ENCODE measurements at places on chromosomes 6 and 20.
A peak's percentile ranks its signal among the peaks of the same experiment; 100 is the strongest.

- no peak for DNase-seq
These were observed 8.0 kb upstream of the SUMO4 start for GRCh38 chr6:149392093-149392492.

DNA sequence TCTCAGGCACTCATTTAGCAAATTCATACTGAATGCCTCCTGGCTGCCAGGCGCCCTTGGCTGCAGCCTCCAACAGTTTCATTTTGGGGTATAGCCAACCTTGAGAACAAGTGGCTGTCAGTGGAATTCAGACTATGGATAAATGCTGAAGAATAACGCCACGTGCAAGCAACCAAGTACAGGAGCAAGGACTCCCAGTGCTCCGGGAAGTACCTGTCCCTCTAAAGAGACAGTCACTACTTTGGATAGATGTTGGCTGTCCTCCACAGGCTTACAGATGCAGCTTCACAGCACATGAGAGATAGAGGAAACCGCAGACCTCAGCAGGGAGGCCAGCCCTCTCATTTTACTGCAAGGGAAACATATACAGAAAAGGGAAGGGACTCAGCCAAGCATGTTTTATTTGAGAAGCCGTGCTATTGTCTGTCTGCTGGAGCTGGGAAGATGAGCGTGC lies 658.2 kb downstream of the PTPRT start:
- DNase-seq: no peak

- DNase-seq: no peak
These were observed 184.3 kb upstream of the SNX9 start for GRCh38 chr6:157638779-157639178.

DNA sequence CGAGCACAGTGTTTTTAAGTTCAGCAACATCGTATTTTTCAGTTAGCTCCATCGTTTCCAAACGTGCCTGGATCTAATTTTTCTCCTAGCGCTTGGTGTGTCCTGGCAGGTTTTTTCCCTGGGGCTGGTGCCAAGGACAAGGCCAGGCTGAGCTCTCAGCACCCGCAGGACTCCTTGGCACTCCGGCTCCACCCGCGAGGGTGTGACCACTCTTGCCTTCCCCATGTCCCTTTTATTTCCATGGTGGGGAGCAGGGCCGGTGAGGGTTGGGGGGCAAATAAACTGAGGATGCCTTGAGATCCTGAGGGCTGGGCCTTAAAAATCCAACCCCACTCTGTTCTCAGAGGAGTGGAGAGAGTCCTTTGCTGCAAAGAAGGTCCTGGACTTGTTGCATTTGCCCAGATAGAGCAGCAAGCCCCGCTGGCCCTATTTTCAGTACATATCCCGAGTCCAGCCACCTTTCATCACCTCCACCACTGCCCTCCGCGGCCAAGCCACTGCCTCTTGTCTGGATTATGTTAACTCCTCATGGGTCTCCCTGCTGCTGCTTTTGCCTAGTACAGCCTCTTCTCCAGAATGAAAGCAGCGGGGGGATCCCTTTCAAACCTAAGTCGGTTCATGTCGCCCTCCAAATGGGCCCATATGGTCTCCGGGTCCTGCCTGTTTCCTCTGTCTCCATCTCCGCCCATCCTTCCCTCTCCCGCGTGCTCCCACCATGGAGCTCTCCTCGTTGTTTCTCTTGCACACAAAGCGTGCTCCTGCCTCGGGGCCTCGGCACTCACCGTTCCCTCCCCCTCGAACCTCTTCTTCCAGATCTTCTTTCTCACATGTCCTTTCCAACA lies 4.5 kb upstream of the RAB44 start:
- DNase-seq: no peak

GRCh38 chr6:1215023-1215422 lies 96.9 kb upstream of the FOXQ1 start:
- no peak for DNase-seq

- peak; percentile 14 for DNase-seq
These were observed 148.8 kb downstream of the RPS12 start for GRCh38 chr6:132962936-132963868.

DNA sequence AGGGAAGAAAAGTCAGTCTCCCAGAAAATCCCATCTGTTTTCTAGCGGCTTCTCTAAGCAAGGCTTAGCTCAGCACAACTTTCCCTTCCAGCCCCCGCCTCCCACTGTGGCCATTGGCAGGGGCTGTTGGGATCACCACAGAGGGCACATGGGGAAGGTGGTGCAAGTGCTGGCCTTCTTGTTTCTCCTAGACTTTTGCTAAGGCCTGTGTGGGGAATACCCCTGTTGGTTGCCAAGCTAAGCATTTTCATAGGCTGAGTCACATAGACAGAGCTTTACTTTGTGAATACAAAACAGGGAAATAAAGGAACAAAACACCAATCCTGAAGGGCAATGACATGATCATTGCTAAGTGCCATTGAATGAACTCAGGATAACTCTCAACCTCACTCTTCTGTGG lies 32.4 kb upstream of the TIAM2 start:
- DNase-seq: peak; percentile 90

GRCh38 chr20:6940048-6940447 lies 172.6 kb downstream of the BMP2 start:
- no peak for DNase-seq

DNA sequence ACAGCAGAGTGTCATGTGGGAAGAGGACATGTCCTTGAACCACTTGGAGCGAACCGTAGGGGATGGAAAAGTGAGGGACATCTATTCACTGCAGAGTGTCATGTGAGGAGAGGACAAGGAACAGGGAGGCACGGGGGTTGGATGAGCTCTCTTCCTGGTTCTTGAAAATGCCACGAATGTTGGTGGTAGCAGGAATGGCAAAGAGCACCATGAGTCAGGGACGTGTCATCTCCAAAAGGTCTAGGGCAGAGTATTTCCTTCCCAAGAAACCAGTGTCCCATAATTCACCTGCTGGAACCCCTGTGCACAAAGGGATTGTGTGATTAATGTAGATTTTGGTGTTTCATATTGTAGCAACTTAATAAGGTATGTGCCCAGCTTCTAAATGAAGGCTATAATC lies 136.8 kb downstream of the BFSP1 start:
- no peak for DNase-seq

- DNase-seq: peak; percentile 29
These were observed 868.6 kb upstream of the GJE1 start for GRCh38 chr6:141264101-141264500.

DNA sequence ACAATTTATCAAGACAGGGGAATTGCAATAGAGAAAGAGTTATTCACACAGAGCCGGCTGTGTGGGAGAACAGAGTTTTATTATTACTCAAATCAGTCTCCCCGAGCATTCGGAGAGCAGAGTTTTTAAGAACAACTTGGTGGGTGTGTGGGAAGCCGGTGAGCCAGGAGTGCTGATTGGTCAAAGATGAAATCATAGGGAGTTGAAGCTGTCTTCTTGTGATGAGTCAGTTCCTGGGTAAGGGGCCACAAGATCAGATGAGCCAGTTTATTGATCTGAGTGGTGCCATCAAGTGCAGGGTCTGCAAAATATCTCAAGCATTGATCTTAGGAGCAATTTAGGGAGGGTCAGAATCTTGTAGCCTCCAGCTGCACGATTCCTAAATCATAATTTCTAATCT lies 50.0 kb upstream of the ECI2 start:
- DNase-seq: no peak

GRCh38 chr20:36399147-36399968 lies 93.2 kb downstream of the DLGAP4 start:
- DNase-seq: no peak

DNA sequence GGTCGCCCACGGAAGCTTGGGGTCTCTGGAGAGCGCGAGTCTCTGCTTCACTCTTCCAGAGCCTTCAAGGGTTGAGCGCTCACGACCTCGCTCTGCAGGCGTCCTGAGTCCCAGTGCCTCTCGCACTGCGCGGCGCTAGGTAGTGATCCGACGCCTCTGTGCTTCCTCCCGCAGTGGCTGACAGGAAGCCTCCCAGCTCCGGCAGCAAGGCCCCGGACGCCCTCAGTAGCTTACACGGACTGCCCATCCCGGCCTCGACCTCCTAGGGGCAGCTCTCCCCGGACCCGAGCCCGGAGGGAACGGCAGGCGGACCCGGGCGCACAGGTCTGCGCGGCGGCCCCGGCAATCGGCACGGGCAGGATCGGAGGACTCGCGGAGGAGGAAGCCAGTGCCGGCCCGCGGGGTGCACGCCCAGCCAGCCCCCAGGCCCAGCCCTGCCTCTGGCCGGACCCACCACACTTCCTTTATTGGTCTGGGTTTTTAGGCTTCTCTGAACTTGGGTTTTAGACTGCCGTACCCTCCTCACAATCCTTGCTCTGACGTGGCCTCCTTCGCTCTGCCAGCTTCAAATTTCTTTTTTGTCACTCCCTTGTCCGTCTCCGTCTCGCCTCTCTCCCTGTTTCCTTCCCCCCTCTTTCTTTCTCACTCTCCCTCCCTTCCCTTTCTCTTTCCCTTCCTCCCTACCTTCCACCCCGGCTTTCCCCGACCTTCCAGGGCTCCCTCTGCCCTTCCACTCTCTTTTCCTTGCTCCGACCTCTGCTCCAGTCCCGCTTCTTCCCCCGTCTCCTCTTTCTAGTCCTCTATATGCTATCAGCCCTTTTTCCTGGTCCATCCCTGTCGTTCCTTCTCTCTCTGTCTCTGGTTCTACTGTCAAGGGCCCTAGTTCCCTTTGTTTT lies 9.1 kb downstream of the PAX1 start:
- no peak for DNase-seq

DNA sequence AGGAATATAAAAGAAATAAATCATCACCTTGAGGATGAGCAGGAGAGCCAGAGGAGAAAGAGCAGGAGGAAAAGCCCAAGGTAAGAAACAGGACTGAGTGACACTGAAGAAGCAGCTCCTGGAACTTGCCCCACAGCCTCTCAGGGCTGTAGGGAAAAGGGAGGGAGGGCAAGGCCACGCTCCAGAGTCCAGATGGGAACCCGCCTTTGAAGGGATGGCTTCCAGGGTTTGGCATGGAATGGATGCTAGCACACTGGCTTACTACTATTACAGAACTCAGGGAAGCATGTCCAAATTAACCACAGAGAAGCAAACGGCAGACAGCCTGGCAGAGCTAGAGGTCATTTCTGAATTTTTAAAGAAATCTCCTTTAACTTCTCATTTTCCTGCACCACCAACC lies 26.8 kb downstream of the RALGAPA2 start:
- no peak for DNase-seq

DNA sequence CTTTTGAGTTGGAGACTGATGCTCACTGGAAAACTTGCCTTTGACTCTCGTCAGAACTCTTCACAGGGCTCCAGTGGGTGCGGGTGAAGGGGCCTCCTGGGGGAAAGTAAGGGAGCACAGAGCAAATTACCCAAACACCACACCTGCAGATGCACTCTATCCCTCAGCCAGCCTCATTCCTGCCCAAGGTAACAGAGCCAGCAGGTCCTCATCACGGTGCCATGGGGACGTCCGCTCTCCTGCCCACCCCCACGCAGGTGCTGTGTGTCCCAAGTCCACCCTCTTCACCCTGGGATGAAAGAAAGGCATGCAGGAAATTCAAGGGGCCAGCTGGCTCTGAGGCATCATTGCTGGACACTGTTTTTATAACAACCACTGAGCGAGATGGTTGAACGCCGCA lies 269.0 kb downstream of the SMOC2 start:
- DNase-seq: no peak

DNA sequence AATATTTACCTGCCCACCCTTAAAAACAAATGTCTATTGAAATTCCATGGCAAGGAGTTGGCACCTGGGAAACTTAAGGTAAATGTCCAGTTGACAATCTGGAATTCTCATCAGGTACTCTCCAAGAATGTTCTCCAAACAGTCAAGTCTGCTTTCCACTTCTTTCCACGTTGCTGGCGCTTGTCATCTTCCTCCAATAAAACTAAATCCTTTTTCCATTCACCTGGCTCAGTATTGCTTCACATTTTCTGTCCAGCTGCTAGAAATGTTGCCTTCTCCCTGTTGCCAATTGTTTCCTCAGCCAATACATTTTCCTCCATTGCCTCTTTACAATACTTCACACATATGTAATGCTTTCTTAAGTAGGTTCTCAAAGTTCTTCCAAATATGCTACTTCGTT lies 1288.1 kb upstream of the MAP3K7 start:
- DNase-seq: no peak

DNA sequence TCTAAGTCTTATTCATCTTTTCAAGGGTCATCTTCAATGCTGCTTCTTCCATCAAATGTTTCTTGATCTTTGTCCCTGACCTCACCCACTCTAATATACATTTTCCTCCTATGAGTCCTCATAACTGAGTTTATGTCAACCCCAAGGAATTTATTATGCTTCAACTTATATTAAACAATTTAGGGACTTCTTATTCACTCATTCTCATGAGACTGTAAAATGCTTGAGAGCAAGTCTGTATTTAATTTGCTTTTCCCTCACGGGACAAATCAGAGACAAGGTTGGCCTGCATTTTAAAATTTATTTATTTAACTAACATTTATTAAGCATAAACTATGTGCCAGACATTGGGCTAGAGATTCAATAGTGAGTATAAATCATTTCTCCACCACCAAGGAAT lies 312.0 kb upstream of the NT5E start:
- DNase-seq: no peak

GRCh38 chr6:119575721-119576120 lies 226.2 kb upstream of the MAN1A1 start:
- peak; percentile 54 for DNase-seq

DNA sequence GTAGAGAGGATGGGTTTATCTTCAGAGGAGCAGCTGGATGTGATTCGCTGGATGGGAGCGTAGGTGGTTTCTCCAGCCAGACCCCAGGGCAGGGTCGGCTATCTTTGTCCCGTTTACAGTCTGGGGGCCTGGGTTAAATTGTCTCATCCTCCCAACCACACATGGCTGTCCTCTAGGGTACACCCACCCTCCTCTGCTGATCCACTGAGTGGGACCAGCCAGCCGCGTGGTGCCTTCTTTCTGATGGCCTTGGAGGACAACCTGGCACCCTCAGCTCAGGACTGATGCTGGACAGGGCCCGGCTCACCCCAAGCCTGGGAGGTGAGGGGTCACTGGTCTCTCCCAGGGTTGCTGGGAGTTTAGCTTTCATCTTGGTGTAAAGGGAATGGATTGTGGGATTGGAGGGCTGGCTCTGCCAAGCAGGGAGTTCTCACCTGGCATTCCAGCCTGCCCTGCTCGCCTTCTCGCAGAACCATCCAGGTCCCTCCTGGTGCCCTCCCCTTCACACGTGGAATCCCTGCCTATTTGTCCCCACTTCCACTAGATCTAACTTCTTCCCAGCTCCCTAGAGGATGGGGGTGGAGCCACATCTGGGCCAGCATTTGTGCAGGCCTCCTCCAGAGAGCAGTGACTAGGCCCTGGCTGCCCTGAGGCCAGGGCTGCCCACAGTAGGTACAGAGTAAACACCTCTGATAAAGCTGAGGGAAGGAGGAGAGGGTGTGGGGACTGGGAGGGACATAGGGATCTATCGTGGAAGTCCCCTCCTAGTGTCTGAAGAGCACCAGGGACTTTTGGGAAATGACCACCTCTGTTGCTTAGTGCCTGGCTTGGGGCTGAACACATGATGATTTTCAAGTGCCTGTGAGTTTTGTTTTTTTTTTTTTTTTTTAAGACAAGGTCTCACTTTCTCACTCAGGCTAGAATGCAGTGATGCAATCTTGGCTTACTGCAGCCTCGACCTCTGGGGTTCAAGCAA lies 1.6 kb downstream of the ITPR3 start:
- DNase-seq: no peak

- DNase-seq: no peak
These were observed 32.8 kb upstream of the POPDC3 start for GRCh38 chr6:105212587-105212986.

GRCh38 chr20:40049854-40050253 lies 639.2 kb downstream of the MAFB start:
- no peak for DNase-seq
